Fibroblast of skin of left quadriceps (primary cell): ENCODE measurements at places on chromosomes 7 and 10.

GRCh38 chr7:140525743-140526142 lies 46.4 kb upstream of the MKRN1 start:
- peak; percentile 31 for DNase-seq

GRCh38 chr7:24917510-24918239 lies 62.3 kb downstream of the OSBPL3 start:
- peak; percentile 67 for DNase-seq

GRCh38 chr7:1137517-1138167 lies 22.4 kb downstream of the ZFAND2A start:
- DNase-seq = peak; percentile 5

- peak; percentile 5 for DNase-seq
Measured at GRCh38 chr10:91798649-91799611, 704 bp downstream of the TNKS2 start.

- no peak for DNase-seq
Measured at GRCh38 chr7:106566196-106566595, 94.8 kb downstream of the CCDC71L start.

- no peak for DNase-seq
Measured at GRCh38 chr10:94403380-94404213, 1.3 kb downstream of the TBC1D12 start.

DNA sequence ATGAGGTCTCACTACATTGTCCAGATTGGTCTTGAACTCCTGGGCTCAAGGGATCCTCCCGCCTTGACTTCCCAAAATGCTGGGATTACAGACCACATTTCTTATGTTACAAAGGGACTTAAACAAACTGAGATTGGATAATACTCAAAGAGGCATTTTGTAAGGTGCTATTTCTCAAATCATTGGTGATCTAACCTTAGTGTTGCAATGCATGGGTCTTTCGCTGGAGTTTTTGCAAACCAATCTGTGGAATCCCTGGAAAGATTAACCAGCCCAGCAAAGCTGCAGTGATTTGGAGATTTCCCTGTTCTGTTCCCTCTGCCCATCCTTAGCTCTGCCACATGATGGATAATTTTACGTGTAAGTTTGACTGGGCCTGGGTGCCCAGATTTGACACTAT lies 20.4 kb upstream of the ECHDC3 start:
- DNase-seq = no peak

GRCh38 chr10:86293396-86293791 lies 73.2 kb downstream of the GRID1 start:
- DNase-seq = no peak

DNA sequence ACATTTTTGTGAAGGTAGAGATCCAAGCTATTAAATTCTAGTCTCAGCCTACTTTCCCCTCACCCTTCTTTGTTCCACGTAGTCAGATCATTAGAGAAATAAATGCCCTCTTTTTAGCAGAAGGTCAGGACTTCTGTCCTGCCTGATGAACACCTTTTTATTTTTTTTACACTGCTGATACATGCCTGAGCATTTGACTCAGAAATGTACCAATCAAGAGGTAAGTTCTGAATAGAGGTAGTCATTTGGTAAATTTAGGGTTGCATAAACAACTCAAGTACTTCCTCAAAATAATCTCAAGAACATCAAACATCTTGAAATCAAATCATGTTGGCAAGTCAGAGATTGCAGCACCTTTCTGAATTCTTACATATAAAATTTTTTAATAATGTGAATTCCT lies 133.7 kb downstream of the MYO3A start:
- no peak for DNase-seq

DNA sequence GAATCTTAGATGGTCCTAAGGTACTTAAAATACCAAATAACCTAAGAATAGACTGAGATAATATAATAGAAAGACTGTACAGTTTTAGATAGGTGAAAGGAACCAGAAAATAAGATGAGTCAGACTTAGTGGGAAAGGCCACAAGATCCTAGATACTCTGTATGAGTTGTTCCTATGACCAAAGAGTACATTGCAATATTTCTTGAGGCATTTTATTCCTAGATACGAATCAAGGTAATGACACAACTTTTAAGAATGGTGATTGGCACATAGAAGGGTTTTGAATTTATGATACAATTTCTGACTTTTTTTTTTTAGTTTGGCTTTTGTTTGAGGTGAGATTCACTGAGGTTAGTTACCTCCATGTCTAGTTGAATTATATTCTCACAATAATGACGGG lies 30.2 kb downstream of the MGAM start:
- no peak for DNase-seq

DNA sequence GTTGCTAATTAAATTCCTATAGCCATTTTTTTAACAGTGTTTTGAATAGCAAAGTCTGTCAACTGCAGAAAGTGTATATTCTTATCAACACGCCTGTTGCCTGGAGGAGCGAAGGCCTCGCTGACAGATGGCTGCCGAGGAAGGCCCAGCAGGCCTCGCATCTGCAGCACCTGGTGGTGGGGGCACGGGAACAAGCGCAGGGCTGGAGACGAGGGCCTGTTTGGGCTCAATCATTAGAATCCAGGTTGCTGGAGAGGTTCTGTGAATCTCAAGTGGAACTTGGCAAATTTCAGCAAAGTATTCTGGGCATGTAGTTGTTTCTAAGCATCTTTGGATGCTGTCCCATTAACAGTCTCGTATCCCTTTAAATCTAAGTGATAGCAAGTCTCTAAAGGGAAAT lies 66.1 kb upstream of the FAM204A start:
- DNase-seq = no peak

GRCh38 chr7:131034166-131034881 lies 293.4 kb upstream of the MKLN1 start:
- DNase-seq = no peak

- no peak for DNase-seq
Measured at GRCh38 chr7:31043051-31043471, 9.0 kb upstream of the ADCYAP1R1 start.

DNA sequence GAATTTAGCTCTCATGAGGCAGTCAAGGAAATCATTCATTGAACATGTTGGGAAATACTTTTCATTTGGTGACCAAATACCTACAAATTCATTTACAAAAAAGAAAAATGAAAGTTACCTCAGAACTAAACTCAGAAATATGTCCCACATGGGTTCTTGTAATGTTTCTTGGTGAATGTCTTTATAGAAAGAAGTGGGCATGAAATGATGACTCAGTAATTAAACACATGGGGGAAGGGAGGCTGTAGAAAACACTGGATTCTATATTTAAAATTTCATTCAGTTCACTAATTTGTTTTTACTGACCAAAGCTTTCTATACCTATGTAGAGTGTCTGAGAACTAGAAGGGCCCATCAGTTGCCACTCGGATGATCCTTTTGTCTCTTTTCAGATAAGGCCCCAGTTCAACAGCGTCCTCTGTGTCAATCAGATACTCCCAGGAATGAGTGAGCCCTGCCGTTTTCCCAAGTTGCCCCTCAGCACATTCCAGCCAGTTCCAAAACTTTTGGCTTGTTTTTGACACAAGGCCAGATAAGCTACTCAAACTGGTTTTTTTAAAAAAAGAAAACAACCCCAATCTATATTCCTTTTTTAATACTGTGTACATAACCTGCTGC lies 49.3 kb upstream of the AGBL3 start:
- no peak for DNase-seq

DNA sequence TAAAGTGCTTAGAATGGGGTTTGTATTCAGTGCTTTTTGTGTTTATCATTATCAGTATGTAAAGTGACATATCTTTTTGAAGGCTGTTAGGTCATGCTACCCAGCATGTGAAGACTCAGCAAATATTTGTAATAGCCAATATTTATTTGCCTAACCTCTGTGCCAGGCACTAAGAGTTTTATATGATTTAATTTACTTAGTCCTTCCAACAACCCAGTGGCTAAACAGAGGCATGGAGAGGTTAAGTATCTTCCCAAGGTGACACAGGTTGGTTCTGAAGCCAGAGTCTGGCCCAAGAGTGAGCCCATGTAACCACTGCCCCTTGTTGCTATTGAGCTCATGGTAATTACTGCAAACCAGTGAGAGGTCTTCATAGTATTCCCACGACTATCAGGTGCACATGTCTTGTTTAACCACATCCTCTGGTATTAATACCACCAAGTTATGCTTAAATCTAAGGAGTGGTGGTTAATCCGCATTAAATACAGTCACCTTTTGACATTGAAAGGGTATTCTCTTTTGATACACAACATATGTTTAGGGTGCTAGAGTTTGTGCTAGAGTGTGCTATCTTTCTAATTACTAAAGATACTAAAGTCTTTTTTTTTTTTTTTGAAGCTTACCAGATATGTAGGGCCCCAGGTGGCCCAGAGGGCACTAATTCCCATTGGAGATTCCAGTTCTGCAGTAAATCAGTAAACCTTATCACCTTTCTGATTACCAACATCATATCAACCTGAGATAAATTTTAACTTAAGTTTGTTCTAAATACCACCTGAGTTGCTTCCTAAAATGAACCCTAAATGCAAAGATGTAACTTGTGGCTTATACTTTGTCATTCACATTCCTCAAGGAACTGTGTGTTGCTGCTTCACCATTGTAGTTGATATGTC lies 2.9 kb downstream of the ADD3 start:
- no peak for DNase-seq
